ENCODE measurements at places on chromosomes 4 and X.

DNA sequence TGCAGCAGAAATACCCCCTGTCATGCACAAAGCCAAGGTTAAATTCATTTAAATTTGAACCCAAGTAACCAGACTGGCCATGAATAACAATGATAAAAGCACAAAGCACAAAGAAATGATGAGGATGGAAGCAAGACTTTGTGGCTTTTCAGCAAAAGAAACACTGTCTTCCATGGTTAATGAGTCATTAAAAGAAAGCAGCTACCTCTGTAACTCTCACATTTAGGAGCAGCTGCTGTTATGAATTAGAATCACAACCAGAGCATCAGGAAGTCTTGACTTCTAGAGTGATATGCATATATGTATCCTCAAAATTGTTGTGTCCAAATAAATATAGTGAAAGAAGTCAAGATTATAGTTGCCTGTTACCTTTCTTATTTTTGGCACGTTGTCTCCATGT, 70.7 kb upstream of the RPS6KA6 start:
- DNase-seq: no peak

DNA sequence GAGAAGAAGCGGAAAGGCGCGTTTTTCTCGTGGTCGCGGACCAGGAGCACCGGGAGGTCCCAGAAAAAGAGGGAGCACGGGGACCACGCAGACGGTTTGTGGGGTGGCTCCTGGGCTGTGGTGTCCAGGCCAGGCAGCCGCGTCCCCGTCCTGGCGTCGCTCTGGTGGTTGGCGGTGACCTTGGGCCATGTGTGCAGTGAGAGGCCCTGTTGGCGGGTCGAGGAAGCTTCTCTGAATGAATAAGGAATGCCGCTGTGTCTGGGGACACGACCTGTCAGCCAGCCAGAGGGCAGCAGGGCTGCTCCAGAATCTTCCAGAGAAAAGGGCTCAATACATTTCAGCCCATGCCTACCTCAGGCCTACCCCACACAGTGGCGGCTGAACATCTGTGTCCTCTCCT, 24.3 kb upstream of the HGFAC start:
- DNase-seq: no peak

GRCh38 chr4:160370046-160370445, 1267.2 kb downstream of the RAPGEF2 start:
- no peak for DNase-seq

GRCh38 chr4:99088023-99088449, 552 bp downstream of the ADH5 start:
- DNase-seq: no peak

GRCh38 chr4:140135529-140136088, 18.4 kb downstream of the MAML3 start:
- DNase-seq: no peak

GRCh38 chrX:3206314-3206713, 140.1 kb downstream of the MXRA5 start:
- DNase-seq: no peak

Measured in activated T-cell treated with anti-CD3 and anti-CD28 coated beads, Interleukin-2, amount 50 U/mL, for 1 hour (primary cell).